AG09319 (cell line): ENCODE measurements at places on chromosomes 13 and 19.
A peak's percentile ranks its signal among the peaks of the same experiment; 100 is the strongest.

- no peak for DNase-seq
Measured at GRCh38 chr19:55253842-55254624, 4.8 kb downstream of the PPP6R1 start.

DNA sequence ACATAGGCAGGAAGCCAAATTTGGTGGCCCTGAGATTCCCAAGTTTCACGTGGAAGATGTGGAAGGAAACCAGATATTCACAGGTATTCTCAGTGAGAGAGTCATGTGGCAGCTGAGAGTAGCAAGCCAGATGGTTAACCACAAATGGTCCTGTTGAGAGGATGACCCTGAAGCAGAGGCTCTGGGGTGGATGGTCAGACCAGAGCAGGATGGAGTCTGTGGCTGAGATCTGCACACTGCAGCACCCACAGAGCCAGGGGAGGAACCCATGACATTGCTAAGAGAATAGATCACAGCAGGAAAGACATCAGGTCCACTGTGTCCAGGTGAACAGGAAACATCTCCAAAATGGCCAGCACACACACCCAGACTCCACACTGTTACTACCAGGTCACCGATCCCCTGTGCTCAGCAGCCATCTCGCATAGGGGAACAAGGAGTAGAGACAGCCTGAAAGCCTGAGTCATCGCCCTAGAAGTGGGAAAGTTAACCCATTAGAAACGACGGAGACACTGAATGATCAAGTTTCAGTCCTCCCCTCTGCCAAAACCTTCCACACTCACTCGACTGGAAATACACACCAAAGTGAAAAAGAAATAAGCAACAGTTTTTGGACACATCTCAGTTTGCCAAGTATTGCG lies 160.0 kb downstream of the RBM26 start:
- no peak for DNase-seq

DNA sequence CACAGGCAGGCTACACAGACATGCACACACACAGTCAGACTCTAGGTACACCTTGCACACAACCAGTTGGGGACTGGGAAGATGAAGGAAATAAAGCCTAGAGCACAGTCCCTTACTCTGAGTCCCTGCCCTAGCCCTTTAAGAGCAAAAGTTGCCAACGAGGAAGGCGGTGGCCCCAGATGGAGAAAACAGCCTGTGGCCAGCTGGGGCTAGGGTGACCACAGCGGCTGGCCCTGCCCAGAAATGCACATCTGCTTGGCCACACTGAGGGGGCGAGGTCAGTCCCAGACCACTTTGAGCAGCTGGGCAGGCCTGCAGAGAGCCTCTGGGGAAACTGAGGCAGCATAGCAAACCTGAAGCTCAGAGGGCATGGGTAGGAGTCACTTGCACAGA lies 52.3 kb downstream of the PTPRS start:
- DNase-seq: no peak

DNA sequence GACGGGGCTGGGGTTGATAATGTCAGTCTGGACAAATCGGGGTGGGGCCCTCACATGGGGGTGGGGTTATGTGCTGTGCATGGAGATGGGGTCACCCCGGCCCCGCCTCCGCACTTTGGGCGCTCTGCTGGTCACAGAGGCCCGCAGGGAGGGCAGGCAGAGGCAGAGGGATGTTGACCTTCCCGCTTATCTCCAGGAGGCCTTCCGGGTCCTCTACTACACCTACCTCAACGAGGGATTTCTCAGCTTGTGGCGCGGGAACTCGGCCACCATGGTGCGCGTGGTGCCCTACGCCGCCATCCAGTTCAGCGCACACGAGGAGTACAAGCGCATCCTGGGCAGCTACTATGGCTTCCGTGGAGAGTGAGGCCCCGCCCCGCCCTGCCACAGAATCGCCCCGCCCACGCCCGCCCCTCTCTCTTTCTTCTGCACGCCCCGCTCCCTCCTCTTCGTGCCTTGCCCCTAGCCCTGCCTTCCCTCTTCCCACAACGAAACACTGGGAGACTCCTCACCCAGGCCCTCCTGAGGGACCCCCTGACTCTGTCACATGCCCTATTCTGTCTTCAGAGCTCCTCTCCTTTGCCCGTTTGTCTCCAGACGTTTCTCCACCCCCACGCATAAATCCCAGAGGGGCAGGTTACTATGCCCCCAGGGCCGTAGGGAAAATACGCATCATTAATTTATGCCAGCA lies 32.8 kb downstream of the TMEM161A start:
- peak; percentile 22 for DNase-seq

- peak; percentile 11 for DNase-seq
Measured at GRCh38 chr19:35549174-35549788, 3.9 kb downstream of the TMEM147 start.

DNA sequence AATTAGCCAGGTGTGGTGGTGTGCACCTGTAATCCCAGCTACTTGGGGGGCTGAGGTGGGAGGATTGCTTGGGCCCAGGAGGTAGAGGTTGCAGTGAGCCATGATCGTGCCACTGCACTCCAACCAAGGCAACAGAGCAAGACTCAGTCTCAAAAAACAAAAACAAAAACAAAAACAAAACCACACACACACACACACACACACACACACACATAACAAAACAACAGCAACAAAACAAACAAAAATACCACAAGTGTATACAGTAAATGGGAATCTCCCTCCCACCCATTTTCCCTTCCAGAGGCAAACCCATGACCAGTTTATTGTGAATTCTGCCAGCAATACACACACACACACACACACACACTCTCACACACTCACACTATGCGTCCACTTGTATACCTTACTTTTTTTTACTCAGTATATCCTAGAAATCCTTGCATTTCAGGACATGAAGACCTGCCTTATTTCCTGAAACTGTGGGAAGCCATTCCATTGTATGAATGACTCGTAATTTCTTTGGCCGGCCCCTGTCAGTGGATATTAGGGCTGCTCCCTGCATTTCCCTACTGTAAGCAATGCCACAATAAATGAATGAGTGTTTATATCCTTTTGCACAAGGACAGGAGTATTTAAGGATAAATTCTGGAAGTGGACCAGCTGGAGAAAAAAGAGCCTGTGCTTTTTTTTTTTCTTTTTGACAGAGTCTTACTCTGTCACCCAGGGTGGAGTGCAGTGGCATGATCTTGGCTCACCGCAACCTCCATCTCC lies 6.9 kb upstream of the PLEKHF1 start:
- no peak for DNase-seq

DNA sequence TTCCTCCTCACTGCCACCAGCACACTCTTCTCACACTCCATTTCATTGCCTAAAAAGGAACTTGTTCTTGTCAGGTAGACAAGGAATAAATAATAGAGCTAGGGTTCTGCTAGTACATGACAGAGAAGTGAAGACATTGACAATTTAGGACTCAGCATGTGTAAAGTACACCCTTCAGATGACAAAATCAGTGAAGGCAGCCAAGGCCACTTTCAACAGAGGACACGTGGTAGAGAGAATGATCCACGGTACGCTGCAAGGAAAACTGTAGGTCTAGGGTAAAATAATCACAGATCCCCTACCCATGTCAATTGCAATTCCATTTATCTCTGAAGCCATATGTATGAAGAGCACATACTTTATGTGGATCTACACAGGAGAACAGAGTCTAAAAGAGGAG lies 7.2 kb upstream of the SPATA13 start:
- DNase-seq: no peak

GRCh38 chr19:3075605-3076431 lies 13.5 kb upstream of the TLE5 start:
- no peak for DNase-seq

- DNase-seq: no peak
Measured at GRCh38 chr13:24680258-24680920, at the start of gene ATP12A. ATP12A (plus strand) TSS chr13:24680408; CDS start chr13:24680744, 336 bp downstream.

GRCh38 chr13:71865874-71866334 lies 1.1 kb downstream of the DACH1 start:
- no peak for DNase-seq

GRCh38 chr19:38912600-38913514 lies 871 bp upstream of the CCER2 start:
- no peak for DNase-seq

GRCh38 chr13:73966331-73966730 lies 167.9 kb downstream of the KLF12 start:
- no peak for DNase-seq
